ENCODE measurements at places on chromosomes 5 and 9.

GRCh38 chr5:115947260-115947659 lies 15.0 kb upstream of the LVRN start:
- DNase-seq, result no peak

DNA sequence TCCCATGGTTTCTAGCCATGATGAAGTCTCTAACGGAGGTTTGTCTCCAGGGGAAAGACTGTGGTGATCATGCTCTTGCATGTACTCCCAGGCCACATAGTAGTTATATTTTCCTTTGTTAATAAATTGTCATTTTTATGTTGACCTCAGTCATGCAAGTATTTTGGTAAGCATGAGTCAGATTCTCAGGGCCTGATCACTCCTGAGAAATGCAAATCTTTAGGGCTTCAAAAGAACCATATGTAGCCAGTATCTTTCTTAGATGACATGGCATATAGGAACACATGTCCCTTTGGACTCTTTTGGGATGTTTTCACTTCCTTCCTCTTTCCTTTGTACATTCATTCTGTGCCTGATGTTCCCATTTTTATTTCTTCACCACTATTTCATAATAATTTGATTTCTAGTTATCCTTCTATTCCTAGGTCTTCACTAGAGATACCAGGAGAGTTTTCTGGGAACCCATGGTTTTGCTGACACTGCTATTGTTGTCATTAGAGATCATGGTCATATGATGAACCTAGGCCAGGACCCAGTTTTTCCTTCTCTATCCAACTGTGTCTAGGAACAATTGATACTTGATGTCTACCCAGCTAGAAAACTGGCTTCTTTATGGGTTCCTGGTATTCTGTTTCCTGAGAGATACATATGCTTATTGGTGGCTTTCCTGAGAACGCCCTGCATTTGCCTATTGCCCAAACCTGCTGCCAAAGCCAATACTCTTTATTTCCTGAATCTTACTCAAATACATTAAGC lies 248.1 kb upstream of the NREP start:
- no peak for DNase-seq

DNA sequence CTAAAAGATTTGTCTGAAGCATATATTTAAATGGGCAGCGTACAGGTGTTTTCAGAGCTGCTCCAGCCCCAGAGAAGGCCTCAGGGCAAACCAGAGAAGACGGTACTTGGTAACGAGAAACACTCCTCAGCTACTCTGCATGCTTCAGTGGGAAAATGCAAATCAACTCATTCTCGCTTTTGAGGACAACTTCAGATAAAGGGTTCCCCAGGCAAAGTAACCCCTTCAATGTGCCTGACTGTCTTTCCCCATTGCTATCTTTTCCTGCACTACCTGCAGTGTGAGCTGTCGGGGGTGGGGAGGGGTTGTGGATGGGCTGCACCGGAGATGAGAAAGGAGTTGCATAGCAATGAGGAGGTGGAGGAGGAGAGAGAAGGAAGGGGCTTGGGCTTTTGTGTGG lies 339.7 kb upstream of the CLINT1 start:
- no peak for DNase-seq

DNA sequence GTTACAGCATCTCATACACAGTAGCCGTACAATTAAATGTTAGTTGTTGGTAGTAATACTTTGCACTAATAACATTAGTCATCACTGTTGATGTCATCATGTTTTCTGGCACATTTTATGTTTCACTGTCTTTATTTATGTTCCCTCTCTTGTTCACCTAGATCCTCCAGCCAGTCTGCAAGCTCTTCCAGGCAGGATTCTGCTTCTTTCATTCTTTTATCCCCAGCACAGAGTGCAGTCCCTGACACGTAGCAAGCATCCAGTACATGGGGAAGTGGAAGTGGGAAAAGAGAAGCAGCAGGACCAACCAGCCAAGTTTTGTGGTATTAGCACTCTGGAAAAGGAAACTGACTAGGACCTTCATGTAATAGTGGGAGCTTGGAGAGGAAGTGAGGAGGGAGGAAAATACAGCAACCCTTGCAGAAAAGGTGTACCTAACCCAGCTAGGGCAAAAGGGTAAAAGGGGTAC lies 89.7 kb upstream of the SLC44A1 start:
- DNase-seq, result no peak

- no peak for DNase-seq
Measured at GRCh38 chr5:110105692-110106091, 416.0 kb downstream of the MAN2A1 start.

- DNase-seq, result no peak
Measured at GRCh38 chr9:121783521-121784507, 132.4 kb downstream of the DAB2IP start.

Measured in SHP77 treated with DMSO at 0.1 percent for 48 hours (cell line).